NCI-H2081 treated with DMSO at 0.1 percent for 48 hours (cell line): ENCODE measurements at places on chromosomes 11 and 22.

- no peak for DNase-seq
Measured at GRCh38 chr11:124608147-124608546, 3.1 kb upstream of the PANX3 start.

DNA sequence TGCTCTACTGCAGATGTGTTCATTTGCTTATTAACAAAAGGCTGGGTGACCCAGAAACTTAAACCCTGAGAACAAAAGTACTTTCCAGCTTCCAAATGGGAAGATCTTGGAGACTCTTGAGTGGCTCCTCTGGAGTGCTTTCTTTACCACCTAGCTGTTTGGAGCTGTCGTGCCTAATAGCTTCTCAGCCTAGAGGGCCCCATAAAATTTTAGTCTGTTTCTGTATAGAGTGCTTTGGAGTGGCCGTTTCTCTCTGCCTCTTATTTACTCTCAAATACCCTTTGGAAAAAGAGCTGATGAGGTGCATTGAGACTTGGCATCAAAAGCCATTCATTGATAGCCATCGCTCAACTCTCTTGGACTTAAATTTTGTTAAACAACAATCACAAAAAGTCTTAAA, 50.7 kb downstream of the ZNRF3 start:
- no peak for DNase-seq

GRCh38 chr11:8242499-8243280, 21.0 kb downstream of the LMO1 start:
- DNase-seq: no peak

- no peak for DNase-seq
Measured at GRCh38 chr11:126518972-126519690, 163.6 kb downstream of the ST3GAL4 start.

- no peak for DNase-seq
Measured at GRCh38 chr22:27952091-27952490, 33.0 kb upstream of the PITPNB start.

GRCh38 chr11:13685461-13686108, 17.1 kb downstream of the FAR1 start:
- no peak for DNase-seq

GRCh38 chr11:108561535-108561991, 32.0 kb downstream of the EXPH5 start:
- no peak for DNase-seq

DNA sequence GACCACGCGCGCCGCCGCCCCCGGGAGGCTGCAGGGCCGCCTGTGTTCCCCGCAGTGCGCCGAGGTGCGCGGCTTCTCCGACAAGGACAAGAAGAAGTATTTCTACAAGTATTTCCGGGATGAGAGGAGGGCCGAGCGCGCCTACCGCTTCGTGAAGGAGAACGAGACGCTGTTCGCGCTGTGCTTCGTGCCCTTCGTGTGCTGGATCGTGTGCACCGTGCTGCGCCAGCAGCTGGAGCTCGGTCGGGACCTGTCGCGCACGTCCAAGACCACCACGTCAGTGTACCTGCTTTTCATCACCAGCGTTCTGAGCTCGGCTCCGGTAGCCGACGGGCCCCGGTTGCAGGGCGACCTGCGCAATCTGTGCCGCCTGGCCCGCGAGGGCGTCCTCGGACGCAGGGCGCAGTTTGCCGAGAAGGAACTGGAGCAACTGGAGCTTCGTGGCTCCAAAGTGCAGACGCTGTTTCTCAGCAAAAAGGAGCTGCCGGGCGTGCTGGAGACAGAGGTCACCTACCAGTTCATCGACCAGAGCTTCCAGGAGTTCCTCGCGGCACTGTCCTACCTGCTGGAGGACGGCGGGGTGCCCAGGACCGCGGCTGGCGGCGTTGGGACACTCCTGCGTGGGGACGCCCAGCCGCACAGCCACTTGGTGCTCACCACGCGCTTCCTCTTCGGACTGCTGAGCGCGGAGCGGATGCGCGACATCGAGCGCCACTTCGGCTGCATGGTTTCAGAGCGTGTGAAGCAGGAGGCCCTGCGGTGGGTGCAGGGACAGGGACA, 2.7 kb downstream of the NLRP6 start:
- no peak for DNase-seq

GRCh38 chr11:112195951-112196351, 20.6 kb downstream of the BCO2 start:
- DNase-seq: no peak

DNA sequence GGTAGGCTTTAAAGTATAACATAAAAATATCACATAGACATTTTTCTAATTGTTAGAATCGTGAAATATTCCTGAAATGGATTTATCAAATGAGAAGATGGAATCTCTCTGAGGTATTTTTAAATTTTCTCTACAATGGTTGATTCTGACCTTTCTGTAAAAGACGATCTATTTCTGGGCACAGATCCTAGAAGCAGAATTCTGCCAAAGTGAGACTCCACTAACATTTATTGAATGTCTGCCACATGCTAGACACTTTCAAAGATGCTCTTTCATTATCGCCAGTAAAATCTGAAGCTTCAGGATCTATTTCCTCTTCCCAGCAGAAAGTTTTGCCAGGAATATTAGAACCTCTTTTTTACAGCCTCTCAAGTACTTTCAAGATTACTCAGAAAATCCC, 64.1 kb upstream of the TMEM45B start:
- DNase-seq: no peak

DNA sequence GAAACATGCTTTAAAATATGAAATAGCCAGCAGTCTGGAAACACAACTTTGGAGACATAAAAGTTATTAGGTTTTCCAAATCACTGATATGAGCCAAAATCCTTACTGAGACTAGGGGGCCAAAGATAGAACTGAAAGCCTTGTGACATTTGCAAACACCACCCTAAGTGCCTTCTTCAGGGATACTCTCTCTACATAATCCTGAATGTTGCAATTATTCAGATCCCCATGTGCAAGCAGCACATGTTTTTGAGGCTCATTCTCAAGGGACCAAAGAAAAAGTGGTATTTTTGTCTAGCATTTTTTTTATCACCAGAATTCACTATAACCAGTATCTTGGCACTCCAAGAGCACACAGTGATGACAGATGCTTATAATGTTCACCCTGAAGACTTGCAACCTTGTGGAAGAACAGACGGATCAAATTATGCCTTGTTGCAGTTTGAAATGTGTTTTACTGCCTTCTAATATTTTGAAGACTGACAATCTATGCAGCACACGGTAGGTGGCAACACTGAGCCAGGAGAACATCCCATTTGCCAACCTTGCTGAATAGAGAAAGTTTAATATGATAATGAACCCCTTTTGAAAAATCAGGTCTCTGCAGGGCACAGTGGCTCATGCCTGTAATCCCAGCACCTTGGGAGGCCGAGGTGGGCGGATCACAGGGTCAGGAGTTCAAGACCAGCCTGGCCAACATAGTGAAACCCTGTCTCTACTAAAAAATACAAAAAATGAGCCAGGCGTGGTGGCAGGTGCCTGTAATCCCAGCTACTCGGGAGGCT, 78.5 kb downstream of the PLEKHA7 start:
- DNase-seq: no peak

GRCh38 chr11:94088906-94089305, 39.7 kb upstream of the PANX1 start:
- no peak for DNase-seq

GRCh38 chr11:11148104-11148509, 204.9 kb downstream of the CSNK2A3 start:
- no peak for DNase-seq

- DNase-seq: no peak
Measured at GRCh38 chr11:122093731-122094275, 22.2 kb downstream of the BLID start.

DNA sequence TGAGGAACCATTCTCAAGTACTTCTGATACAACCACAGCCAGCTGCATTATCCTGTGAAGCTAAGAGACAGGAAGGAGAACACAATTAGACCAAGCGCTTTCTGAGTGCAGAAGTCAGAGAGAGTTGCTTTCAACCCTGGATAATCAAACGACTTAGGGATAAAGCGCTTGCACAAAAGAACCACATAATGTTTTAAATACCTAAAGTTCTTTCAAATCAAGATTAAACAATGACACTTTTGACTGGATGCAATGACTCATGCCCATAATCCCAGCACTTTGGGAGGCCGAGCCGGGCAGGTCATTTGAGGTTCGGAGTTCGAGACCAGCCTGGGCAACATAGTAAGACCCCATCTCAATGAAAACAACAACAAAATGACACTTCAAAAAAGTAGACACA, 145.1 kb downstream of the SWAP70 start:
- no peak for DNase-seq

DNA sequence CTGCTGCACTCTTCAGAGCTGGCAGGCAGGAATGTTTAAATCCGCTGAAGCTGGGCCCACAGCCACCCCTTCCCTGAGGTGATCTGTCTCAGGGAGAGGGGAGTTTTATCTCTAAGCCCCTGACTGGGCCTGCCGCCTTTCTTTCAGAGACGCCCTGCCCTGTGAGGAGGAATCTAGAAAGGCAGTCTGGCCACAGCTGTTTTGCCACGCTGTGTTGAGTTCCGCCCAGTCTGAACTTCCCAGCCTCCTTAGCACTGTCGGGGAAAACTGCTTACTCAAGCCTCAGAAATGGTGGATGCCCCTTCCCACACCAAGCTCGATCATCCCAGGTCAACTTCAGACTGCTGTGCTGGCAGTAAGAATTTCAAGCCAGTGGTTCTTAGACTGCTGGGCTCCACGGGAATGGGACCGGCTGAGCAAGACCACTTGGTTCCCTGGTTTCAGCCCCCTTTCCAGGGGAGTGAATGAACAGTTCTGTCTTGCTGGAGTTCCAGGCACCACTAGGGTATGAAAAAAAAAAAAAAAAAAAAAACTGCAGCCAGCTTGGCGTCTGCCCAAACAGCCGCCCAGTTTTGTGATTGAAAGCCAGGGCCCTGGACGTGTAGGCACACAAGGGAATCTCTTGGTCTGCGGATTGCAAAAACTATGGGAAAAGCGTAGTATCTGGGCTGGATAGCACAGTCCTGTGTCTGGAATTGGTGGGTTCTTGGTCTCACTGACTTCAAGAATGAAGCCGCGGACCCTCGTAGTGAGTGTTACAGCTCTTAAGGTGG, 127.4 kb downstream of the SPON1 start:
- no peak for DNase-seq

GRCh38 chr22:27820896-27821866, 19.6 kb upstream of the MN1 start:
- no peak for DNase-seq

- no peak for DNase-seq
Measured at GRCh38 chr11:34787348-34787747, 128.8 kb downstream of the APIP start.

DNA sequence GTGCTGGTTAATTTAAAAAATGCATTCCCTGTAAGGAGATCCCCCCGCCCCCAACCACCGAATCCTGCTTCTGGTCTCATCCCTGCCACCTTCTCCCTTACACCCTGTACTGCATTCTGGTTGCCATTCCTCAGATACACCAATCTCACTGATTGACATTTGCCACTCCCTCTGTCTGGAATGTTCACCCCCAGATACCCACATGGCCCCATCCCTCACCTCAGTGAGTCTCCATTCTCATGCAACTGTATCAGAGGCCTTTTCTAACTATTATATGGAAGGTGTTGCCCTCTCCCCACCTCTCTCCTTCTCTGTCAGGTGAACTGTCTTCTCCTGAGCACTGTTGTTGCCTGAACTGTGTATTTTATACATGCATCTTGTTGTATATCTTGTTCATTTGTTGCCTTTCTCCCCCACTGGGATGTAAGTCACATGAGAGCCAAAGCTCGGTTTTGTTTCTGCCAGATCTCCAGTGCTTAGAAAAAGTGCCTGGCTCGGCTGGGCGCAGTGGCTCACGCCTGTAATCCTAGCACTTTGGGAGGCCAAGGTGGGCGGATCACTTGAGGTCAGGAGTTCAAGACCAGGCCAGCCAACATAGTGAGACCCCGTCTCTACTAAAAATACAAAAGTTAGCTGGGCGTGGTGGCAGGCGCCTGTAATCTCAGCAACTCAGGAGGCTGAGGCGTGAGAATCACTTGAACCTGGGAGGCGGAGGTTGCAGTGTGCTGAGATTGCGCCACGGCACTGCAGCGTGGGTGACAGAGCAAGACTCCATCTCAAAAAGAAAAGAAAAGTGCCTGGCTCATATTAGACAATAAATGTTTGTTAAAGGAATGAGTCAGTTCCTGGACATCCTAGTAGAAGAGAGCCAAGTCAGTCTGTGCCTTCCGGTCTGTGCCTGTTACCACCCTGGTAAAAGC, 61.0 kb downstream of the TNRC6B start:
- no peak for DNase-seq

DNA sequence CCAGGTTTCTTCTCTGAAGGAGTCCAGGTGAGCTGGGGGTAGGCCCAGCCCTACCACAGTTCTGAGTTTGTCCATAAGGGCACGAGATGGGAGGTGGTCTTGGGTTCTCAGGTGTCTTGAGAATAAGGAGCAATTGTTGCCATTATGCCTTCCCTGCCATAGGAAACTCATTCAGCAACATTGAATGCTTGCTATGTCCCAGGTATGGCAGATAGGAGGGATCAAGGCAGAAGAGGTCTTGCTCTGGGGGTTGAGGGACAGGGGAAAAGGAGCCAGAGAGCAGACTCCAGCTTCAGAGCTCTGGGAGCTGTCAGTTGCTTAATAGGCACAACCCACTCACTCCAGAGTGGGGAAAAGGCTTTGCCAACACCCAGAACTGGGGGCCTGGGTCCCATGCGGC, 4.3 kb downstream of the SELENOM start:
- DNase-seq: no peak

GRCh38 chr11:117944554-117944953, 15.4 kb upstream of the TMPRSS13 start:
- no peak for DNase-seq
